Skin of body (tissue), 3 donors: ENCODE measurements at places on chromosomes 4 and X.

- no peak for DNase-seq
Measured at GRCh38 chr4:41012293-41012692, 202.0 kb downstream of the APBB2 start.

- DNase-seq, result no peak
Measured at GRCh38 chr4:6198768-6199421, 1.5 kb downstream of the JAKMIP1 start.

DNA sequence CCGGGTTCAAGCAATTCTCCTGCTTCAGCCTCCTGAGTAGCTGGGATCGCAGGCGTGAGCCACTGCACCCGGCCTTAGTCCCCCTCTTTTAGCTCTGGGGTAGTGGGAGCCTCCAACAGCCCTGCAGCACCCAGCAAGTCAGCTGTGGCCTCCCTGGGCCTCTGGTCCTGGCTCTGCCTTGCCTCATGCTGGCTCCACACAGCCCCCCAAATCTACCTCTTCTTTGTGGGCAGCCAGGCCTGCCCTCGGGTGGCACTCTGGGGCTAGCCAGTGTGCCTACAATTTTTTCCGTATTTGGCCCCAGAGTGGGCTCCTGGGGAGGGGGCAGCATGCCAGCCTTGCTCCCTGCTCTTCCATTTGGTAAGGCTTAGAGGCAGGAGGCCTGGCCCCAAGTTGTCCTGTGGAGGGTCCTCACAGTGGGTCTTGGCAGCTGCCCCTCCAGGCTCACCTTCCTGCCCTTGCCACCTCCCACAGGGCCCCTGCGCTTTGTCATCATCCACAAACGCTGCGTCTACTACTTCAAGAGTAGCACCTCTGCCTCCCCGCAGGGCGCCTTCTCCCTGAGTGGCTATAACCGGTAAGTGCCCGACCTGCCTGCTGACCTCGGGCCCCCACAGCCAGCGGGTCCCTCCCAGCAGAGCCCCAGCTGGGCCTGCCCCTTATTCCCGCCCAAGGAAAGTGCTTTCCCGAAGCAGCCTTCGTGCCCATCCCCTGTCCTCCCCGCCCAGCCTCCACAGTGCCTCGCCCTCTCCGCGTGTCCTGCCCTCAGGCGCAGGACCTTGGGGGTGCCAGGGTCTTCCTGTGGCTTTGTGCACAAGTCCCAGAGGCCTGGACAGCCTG, 21.0 kb upstream of the ADD1 start:
- no peak for DNase-seq

DNA sequence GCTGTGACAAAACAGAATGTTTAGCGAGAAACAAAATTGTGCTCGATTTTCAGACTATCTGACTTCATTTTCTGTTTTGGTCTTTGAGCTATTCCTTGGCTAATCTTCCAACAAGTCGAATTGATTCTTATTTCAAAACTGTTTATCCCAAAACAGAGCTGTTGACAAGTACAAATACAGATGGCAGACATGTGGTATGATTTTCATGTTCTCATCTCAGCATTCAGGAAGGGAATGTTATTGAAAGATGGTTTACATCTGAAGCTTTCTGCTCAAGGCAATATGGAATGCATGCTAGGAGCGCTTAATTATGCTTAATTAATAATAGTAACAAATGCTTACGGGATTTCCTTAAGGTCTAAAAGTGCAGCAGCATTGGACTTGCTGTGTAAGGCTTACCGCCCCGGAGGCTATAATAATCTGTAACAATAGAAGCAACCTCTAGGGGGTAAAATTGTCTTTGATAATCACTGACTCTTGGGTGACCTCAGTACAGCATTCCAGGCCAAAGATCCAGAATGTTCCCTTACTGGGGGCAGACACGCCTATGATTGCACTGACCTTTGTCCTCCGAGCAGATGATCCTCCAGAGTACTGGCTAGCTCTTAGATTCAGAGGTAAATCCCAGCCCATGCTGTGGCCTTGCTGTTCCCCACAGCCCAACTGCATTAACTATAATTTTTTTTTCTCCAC, 16.4 kb downstream of the LSM6 start:
- peak; percentile 93 for DNase-seq

GRCh38 chr4:145171911-145172310, 8.5 kb downstream of the OTUD4 start:
- DNase-seq, result no peak
